ENCODE measurements at places on chromosomes 3 and 15.
A peak's percentile ranks its signal among the peaks of the same experiment; 100 is the strongest.

DNA sequence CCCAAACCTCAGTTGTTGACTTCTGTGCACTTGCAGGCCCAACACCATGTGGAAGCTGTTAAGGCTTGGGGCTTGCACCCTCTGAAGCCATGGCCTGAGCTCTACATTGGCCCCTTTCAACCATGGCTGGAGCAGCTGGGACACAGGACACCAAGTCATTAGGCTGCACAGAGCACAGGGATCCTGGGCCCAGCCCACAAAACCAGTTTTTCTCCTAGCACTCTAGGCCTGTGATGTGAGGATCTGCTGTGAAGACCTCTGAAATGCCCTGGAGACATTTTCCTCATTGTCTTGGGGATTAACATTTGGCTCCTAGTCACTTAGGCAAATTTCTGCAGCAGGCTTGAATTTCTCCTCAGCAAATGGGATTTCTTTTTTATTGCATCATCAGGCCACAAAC, 1255.7 kb downstream of the ZPLD1 start:
- no peak for DNase-seq

GRCh38 chr3:42747581-42747980, 25.5 kb downstream of the CCDC13 start:
- DNase-seq = no peak

DNA sequence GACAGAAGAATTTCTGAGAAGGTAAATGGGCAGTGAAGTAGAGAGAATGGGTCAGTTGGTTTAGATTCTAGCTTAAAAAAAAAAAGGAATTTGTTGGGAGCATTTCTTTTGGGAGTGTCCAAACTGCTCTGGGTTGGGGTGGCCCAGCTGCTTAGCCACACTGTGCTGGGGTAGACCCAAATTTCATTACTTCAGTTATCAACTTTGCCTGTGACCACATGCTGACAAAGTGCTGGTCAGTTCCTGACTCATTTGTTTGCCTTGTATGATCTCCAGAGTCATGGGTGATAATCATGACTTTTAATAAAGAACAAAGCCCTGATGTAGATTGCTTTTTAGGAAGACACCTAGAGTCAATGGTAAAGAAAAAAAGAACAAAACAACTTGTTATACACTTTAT, 121.5 kb upstream of the FGF7 start:
- DNase-seq = no peak

GRCh38 chr15:31435912-31436628, 109.4 kb downstream of the KLF13 start:
- DNase-seq = no peak

GRCh38 chr3:25473246-25473645, 45.2 kb downstream of the RARB start:
- no peak for DNase-seq

GRCh38 chr3:52527732-52528585, 5.7 kb downstream of the NT5DC2 start:
- no peak for DNase-seq

- no peak for DNase-seq
Observed at GRCh38 chr3:4551051-4551711, 58.0 kb downstream of the ITPR1 start.

- DNase-seq = no peak
Observed at GRCh38 chr15:85658816-85659215, 135.9 kb downstream of the KLHL25 start.

DNA sequence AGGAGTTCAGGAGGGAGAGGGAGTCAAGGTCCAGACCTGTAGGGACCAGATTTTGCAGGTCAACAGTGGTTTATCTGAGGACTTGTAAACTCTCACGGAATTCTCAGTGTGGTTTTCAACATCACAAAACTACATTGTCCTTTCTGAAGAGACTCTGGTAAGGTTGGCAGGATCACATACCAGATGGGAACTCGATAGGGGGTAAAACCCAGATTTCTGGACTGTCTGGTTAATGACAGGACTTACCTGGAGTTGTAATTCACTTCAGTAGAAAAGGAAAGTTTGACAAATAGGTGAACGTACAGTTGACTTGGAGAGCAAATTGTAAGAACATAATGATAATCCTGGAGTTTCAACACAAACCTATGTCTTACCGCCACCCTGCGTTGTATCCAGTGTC, 5.3 kb downstream of the ITPR1 start:
- DNase-seq = no peak

GRCh38 chr15:70777170-70777926, 14.0 kb upstream of the UACA start:
- no peak for DNase-seq

- DNase-seq = no peak
Observed at GRCh38 chr3:7158516-7158915, 297.6 kb downstream of the GRM7 start.

DNA sequence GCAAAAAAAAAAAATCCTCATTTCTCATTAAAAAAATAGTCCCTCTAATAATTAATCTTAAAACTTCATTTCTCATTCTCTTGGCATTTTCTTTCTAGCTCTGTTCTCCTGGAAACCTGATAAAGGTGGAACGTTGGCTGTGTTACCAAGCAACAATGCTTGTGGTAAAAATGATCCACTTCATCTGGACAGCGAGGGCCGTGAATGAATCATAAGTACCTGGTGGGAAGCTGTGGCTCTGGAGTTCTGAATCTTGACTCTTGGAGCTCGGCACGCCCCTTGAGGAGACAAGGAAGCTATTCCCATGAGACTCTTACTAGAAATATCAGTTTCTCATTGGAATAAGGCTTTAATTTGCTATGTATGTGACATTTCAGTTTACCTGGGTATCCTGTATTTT, 32.5 kb downstream of the BCL2L10 start:
- DNase-seq = no peak

- no peak for DNase-seq
Observed at GRCh38 chr3:129360705-129361460, 67.6 kb downstream of the EFCAB12 start.

GRCh38 chr3:25938566-25939325, 148.9 kb downstream of the OXSM start:
- DNase-seq = no peak

DNA sequence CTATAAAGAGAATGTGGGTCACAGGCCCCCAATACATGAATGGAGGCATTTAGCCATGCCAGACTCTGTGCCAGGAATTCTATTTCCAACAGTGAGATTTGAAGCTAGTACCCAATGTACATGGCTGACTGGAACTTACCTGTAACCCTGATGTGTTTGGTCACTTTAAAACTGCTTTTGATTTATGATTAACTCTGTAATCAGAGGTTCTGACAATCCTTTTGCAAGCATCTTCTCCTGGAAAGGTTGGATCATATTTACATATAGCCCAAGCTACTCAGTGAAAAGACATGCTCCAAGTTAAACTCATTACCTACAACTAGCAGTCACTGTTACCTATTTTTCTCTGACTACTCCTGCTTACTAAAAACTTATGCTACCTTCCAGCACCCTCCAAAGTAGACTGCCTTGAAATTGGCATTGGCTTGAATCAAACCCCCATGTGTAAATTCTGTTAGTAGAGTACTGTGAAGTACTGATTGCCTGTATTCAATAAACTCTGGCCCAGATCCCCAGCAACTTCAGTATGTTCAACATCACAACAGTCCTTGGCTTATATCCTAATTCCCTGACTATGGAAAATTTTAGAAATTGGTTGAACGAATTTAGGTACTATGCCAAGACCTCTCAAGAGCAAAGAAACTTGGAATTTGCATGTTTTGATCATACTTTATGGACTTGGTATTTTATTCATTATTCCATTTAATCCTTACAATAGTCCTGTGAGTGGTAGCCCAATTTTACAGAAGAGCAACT, 665.6 kb upstream of the NECTIN3 start:
- DNase-seq = no peak

GRCh38 chr15:38129531-38130204, 123.0 kb upstream of the SPRED1 start:
- peak; percentile 9 for DNase-seq

DNA sequence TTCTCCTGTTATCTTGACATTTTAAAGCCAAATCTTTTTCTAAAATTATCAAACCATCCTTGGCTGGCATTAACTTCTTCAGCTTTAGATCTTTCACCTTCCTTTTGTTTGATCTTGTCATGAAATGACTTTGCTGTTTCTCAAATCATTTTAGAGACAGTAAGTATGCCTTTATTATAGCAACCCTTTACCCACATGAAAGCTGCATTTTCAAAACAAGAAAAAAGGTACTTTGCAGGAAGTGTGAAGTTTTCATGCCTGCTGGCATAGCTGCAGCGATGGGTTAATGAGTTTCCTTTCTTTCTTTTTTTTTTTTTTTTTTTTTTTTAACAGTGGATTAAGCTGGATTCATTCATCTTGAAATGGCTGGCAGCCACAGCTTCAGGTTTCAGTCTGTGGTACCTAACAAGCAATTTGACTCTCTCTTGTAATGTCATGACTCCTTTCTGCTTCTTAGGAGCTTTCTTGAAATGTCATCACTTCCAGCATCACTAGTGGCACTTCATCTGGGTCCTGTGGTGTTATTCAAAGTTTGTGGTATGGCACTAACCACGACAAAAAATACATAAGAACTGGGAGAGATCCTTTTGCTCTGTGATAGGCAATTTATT, 18.8 kb downstream of the SLC25A26 start:
- peak; percentile 5 for DNase-seq
